Mesenchymal stem cell (in vitro differentiated cells and primary cell): ENCODE measurements at places on chromosomes 16 and 17.

- peak; percentile 23 for DNase-seq
Measured at GRCh38 chr16:87132361-87133014, 184.7 kb downstream of the C16orf95 start.

GRCh38 chr17:36089339-36089865 is 541 bp downstream of the CCL3 start:
- DNase-seq, result no peak

GRCh38 chr17:15913826-15914225 is 31.1 kb upstream of the ADORA2B start:
- no peak for DNase-seq

GRCh38 chr17:70168044-70168976 is 1.0 kb upstream of the KCNJ2 start:
- peak; percentile 77 for DNase-seq

GRCh38 chr16:51535591-51535990 is 384.5 kb upstream of the SALL1 start:
- no peak for DNase-seq

DNA sequence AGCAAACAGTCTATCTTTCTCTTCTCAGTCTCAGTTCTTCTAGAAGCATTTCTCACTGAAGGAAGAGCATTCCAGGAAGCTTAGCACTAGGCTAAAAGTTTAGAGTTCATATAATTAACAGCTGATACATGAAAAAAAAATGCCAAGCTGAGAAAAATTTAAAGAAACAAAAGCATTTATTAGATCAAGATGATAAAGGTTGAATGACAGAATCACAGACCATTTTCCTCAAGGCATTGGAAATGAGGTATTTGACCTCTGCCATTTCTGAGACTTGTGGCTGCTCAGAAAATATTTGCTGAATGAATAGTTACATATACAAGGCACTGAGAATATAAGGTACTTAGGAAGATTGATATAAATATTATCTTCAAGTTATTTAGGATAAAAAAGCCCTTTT is 901.6 kb upstream of the GOT2 start:
- DNase-seq, result peak; percentile 34
